Neural crest cell (in vitro differentiated cells): ENCODE measurements at places on chromosomes 13 and 19. TPM values are rescaled to one million over a fixed set of nuclear protein-coding genes. Genes with fewer than 3 reads are reported as not detected.

The TGFB1 gene
- 2.2 and 3.1 TPM in 2 replicates for total RNA-seq

The ELSPBP1 gene
- not detected in 2 replicates for total RNA-seq

- peaks cover 25% of the 10 kb centered on the region for H3K4me1 ChIP-seq
- peaks cover 92% of the 10 kb centered on the region for H3K27me3 ChIP-seq
- H3K27ac ChIP-seq, result no peak overlapping the region
- DNase-seq, result no peak
Measured at GRCh38 chr19:3034656-3035541, 5.8 kb upstream of the TLE2 start.

GRCh38 chr13:66543780-66544179 is 686.4 kb downstream of the PCDH9 start:
- H3K4me1 ChIP-seq, result no peaks in the 10 kb centered on the region
- no peak for DNase-seq
- no peak overlapping the region for H3K4me3 ChIP-seq
- no peaks in the 10 kb centered on the region for H3K27me3 ChIP-seq
- H3K36me3 ChIP-seq, result no peaks in the 10 kb centered on the region

- H3K27me3 ChIP-seq, result peaks cover 7% of the 10 kb centered on the region
- peaks cover 8% of the 10 kb centered on the region for H3K36me3 ChIP-seq
- no peak for DNase-seq
Measured at GRCh38 chr19:18282021-18282787, 782 bp upstream of the JUND start.
